ENCODE measurements at places on chromosomes 4 and X. TPM values are rescaled to one million over a fixed set of nuclear protein-coding genes. Genes with fewer than 3 reads are reported as not detected.

DNA sequence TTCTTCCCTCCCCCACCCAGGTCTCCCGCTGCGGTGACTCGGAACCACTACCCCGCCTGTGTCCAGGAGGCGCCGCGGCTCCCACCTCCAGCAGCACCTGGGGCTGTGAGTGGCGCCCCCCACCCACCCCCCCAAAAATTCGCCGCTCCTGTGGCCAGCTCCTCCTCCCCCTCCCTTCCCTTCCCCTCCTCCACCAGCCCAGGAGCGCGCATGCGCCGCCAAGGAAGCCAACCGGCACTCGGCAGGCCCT is 278 bp downstream of the CLOCK start:
- peak; percentile 91 for DNase-seq
- H3K4me1 ChIP-seq = peaks cover 10% of the 10 kb centered on the region
- peak overlapping the region; percentile 81 for H3K4me3 ChIP-seq
- H3K36me3 ChIP-seq = no peaks in the 10 kb centered on the region
- H3K27ac ChIP-seq = peak overlapping the region; percentile 98

DNA sequence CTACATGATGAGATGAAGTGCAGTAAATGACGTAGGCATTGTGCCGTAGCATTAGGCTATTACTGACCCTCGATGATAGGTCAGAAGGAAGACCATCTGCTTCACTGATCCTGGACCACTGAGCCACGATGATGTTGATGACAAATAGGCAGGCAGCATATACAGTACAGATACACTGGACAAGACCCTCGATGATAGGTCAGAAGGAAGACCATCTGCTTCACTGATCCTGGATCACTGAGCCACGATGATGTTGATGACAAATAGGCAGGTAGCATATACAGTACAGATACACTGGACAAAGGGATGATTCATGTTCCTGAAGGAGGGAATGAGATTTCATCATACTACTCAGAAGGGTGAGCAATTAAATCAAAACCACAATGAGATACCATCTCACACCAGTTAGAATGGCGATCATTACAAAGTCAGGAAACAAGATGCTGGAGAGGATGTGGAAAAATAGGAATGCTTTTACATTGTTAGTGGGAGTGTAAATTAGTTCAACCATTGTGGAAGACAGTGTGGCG is 50.9 kb downstream of the BEND4 start:
- no peak for DNase-seq
- no peaks in the 10 kb centered on the region for H3K36me3 ChIP-seq
- no peak overlapping the region for H3K27ac ChIP-seq
- no peaks in the 10 kb centered on the region for H3K27me3 ChIP-seq
- no peak overlapping the region for H3K4me3 ChIP-seq

SLC39A8 gene
- polyA plus RNA-seq = 1.5 TPM

REELD1 gene
- not detected for polyA plus RNA-seq

DNA sequence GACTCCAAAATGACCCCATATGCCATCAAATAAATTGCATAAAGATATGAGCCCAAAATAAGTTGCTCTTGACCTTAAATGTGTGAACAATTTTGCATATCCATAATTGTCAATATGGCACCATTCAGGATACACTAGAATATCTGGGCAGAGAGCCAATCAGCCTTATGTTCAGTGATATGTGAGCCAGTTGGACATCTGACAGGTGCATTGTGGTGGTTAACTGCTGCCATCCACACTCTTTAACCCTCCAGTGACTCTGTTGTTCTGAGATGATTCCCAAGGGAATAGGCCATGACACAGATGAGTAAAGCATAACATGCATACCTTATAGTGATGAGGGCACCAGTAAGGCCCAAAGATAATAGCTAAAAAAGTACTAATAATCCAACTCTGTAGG is 500.1 kb downstream of the PCDH18 start:
- H3K4me1 ChIP-seq = no peaks in the 10 kb centered on the region
- H3K27me3 ChIP-seq = no peaks in the 10 kb centered on the region
- no peak overlapping the region for H3K4me3 ChIP-seq
- DNase-seq = no peak

- H3K27me3 ChIP-seq = peaks cover 23% of the 10 kb centered on the region
- DNase-seq = no peak
These were observed 112.4 kb upstream of the RBPJ start for GRCh38 chr4:26208237-26208994.

DNA sequence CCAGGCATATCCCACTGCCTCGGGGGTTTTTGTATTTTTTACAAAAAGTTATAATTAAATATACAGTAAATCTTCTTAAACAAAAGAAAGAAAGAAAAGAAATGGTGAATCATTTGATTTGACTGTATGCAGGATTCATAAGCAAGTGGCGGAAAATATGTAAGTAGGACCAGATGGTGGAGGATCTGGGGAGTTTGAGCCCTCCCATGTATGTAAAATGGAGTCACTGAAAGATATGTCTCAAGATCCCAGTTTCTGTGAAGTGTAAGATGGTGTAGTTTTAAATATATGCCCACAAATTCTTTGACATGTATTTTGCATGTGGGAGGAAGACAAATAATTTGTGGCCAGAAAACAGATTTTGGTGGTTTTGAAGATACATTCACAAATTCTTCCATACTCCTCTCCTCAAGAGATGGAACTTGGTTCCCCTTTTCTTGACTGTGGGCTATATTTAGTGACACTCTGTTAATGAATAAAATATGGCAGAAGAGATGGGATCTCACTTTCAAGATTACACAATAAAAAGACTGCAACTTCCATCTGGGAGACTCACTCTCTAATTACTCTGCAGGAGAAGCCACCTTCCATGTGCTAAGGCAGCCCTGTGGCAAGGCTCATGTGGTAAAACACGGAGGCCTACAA is 133.6 kb upstream of the S100G start:
- DNase-seq = no peak
- H3K4me1 ChIP-seq = peaks cover 8% of the 10 kb centered on the region
- H3K27ac ChIP-seq = peak overlapping the region; percentile 44
- H3K4me3 ChIP-seq = no peak overlapping the region
- H3K27me3 ChIP-seq = no peaks in the 10 kb centered on the region

AFM gene
- polyA plus RNA-seq = not detected

DNA sequence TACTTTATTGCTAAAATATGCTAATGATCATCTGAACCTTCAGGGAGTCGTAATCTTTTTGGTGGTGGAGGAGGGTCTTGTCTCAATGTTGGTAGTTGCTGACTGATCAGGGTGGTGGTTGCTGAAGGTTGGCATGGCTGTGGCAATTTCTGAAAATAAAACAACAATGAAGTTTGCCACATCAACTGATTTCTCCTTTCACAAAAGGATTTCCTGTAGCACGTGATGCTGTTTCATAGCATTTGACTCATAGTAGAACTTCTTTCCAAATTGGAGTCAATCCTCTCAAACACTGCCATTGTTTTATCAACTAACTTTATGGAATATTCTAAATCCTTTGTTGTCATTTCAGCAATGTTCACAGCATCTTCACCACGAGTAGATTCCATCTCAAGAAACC is 19.3 kb downstream of the DDIT4L start:
- H3K36me3 ChIP-seq = no peaks in the 10 kb centered on the region
- peaks cover 11% of the 10 kb centered on the region for H3K4me1 ChIP-seq
- no peak overlapping the region for H3K4me3 ChIP-seq
- no peak overlapping the region for H3K27ac ChIP-seq
- no peak for DNase-seq

SOWAHB gene
- 0.05 TPM for polyA plus RNA-seq

MTMR8 gene
- polyA plus RNA-seq = 0.21 TPM

GRCh38 chrX:118560489-118560888 is 64.9 kb downstream of the DOCK11 start:
- no peak for DNase-seq
- H3K27ac ChIP-seq = no peak overlapping the region
- no peaks in the 10 kb centered on the region for H3K4me1 ChIP-seq

DNA sequence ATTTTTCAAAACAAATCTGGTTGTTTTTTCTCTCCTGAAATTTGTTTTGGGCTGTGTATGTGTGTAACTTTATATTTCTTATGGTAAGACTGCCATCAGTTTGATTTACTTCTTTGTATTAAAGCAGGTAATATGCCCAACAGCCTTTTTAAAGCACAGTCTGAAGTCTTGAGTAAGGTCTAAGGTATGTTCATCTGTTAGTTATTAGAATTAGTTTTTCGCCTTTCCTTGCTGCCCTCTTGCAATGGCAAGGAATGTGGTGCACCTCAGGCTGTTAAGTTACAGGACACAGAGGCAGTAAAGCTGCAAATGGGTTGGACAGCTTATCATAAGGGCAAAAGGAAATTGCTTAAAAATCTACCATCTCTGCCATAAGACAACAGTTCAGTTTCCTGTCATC is 71.8 kb downstream of the METTL14 start:
- peak overlapping the region; percentile 69 for H3K27ac ChIP-seq

Measured in SK-N-SH (cell line).